ENCODE measurements at places on chromosomes 4 and X.

DNA sequence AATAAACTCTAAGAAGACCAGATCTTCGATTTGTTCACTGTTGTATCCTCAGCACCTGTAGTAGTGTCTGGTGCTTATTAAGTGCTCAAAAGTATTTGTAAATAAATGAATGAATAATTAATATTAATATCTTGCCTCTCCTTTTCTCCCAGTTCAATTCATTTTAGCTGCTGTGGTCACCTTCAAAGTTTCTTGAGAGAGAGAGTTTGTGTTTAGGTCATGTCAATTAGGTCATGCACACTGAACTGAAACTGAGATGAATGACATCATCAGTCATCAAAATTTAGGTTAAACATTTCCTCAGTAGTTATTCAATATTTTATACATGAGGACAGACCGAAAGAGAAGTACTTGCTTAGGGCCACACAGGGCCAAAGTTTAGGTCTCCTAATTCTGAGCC, 73.5 kb downstream of the ANXA3 start:
- no peak for DNase-seq

GRCh38 chr4:86283371-86283770, 76.5 kb downstream of the MAPK10 start:
- no peak for DNase-seq

DNA sequence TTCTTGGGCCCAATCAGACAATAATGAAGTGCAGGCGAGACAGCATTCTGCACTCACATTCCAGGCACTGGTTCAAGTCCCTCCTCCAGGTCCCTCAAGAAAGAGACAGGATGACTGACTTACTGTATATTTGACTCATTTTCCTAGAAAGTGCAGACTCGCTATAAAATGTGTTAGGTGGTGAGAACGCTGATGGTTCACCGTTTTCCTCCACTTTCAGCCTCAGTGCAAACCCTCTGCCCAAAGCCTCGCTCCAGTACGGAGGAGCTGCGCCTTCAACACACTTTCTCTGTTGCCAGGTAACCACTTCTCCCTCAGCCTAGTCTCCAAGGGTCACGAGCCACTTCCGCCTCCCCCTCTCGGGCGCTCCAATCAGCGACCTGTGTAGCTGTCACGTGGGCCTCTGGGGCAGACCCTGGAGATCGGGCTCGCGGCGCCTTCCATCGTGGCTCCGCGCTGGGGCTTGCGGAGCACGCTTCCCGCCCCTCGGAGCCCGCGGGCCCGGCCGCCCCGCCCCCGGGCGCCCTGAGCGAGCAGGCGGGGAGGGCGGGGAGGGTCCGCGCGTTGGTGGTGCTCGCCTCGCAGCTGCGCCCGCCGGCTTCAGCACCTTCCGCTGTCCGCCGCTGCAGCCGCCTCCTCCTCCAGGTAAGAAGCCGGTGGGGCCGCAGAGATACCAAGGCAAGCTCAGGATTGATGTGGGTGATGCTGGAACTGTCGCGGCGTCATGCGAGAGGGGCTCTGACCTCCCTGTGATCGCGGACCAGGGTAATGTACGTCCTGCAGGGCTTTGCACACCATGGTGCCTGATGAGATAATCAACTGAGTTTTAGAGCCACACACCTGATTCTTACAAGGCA, at the start of gene WDR17:
Gene WDR17 (plus strand): TSS at position 407 of the 857 bp plus-strand sequence. CDS start 45,740 bp downstream, outside the sequence.
- peak; percentile 40 for DNase-seq

DNA sequence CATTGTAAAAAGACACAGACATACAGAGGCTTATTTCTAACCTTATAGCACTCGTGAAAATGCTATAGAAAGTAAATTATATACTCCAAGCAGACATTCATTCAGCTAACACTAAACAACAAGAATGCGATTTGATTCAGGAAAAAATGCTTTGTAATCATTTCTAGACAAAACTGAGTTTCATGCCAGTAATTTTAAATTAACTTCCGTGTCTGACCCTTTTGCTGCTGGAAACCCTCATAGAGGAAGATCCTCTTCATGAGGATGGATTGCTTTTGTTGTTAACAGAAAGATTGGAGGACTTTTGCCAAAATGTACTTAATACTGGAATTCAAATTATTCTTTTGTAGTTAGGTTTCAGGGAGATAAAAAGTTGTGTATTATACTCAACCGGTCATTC, 43.3 kb downstream of the GUCY1A1 start:
- no peak for DNase-seq

GRCh38 chrX:11864171-11864570, 106.1 kb downstream of the MSL3 start:
- no peak for DNase-seq
